Renal cortex interstitium (tissue), 15 donors: ENCODE measurements at places on chromosomes 1 and 21. TPM values are rescaled to one million over a fixed set of nuclear protein-coding genes. Genes with fewer than 3 reads are reported as not detected.

The RXFP4 gene
- polyA plus RNA-seq: not detected

The TCHH gene
- 0.09 TPM for polyA plus RNA-seq

DNA sequence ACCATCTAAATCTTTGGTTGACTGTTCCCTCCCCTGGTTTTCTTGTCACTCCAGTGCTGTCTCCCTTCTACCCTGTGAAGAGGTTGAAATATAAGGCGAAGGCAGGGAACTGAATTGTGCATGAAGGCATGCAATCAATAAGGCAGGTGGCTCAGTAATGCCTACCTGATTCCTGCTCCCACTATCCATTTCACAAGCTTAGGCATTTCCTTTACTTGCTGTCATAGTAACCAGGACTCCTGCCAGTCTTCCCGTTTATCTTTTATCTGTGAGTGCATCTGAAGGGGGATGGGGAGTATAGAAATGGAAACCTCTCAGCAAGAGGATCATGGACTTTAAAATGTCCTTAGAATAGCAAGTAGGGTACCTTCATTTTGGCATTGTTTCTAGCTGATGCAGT, 40.5 kb downstream of the MRPS6 start:
- no peak for DNase-seq

- DNase-seq: no peak
These were observed 34.7 kb downstream of the WASF2 start for GRCh38 chr1:27455139-27455811.

- DNase-seq: peak; percentile 49
These were observed 343.0 kb downstream of the USP25 start for GRCh38 chr21:16072737-16073136.

GRCh38 chr21:37574316-37574715, 207.7 kb downstream of the DYRK1A start:
- no peak for DNase-seq

DNA sequence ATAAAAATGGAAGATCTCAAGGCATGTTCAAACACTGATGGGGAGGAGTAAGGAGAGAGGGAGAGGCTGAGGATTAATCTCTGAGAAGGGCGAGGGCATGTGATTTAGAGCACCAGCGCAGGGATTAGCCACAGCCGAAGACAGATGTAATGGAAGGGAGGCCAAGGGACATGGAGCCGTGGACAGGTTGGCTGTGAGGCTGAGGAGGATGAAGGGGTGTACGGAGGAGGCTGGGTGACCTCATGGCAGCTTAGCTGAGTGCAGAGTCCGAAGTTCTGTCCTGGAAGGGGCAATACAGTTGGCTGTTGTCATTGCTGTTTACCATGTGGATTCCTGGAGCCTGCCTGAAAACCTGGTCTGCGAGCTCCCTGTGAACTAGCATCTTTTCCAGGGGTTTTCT, 342.8 kb downstream of the RPS6KC1 start:
- no peak for DNase-seq
